ENCODE measurements at places on chromosomes 4 and X.

DNA sequence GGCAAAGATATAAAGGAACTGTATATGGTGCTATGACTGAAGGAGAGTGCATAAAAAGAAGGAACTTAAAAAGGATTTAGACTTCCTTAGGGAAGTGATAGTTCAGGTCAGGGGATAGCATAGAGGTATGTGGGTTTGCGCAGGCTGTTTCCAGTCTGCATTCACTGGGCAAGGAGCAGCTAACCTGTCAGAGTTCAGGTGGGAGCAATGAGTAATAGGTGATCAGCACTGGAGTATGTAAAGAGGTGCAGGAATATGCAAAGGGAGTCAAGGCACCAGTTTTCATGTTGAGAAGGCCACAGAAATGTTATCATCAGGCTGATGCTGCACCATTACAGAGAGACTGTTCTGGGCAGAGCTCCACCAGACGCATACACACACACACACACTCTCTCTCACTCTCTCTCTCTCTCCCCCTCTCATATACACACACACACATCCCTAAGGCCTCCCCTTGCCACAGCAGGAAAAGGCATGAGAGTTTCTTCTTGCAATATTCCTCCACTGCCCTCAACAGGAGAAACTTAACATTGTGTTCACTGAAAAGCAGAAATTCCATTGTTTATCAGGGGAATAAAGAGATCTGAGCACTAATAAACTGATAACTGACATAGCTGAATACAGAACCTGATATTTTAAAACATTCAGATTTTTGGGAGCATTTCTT, 256.4 kb upstream of the GRID2 start:
- no peak for DNase-seq

- DNase-seq = no peak
These were observed 15.8 kb downstream of the TRPC5 start for GRCh38 chrX:112066813-112067212.

DNA sequence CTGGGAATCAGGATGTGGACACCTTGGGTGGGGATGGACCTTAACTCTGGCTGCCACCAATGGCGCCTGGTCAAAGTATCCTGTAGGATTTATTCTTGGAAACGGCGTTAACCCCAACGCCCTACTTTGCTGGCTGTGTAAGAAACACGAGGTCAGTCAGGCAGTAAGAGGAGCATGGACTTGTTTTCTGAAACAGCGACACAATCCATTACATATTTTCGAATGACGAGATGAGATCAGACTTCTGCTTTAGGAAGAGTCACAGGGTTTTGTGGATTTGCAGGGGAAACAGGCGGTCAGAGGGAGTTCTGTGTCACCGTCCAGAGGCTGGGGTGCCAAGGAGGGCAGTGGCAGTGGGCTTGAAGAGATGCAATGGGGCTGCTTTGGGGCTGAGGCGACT, 92.2 kb downstream of the TBL1X start:
- no peak for DNase-seq

DNA sequence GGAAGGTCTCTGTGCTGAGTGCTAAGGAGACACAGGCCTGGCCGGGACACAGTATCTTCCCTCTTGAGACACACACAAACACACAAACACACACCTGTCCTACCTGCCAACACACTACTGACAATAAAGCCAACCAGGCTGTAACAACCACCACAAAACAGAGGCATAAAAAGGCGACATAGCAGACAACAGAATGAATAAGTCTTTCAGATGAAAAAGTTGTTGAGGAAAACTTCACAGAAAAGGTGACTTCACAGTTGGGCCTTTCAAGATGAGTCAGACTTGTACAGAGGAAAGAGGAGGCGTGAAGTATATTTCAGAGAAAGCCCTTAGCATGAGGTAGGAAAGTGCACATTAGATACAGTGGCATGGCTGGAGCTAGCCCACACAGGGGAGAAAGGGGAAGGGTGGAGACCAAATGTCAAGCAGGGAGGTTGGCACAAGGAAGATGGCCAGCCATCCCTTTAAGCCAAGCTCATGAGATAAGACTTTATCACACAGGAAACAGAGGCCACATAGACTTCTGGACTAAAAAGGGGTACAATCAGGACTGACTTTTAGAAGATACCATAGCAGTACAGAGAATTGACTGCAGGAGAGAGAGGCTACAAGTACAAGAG, 54.0 kb downstream of the SLC9A7 start:
- DNase-seq = no peak

- no peak for DNase-seq
These were observed 10.9 kb downstream of the DLG3 start for GRCh38 chrX:70455366-70456202.

DNA sequence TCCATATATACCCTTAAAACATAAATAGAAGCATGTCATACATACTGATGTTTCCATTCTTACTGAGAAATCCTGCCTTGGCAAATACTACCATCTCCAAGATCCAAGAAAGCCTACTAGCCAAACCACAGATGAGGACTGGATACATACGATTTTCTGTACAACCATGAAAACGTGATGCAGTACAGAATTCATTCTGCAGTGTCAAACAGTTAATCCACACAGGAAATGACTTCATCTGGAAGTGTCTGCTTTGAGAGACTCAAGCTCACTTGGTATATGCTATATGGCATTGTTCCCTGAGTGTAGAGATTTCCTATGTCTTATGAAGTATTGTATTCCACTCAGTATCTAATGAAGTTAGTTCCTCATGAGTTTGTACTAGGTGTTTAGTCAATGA, 94.3 kb downstream of the CT47B1 start:
- DNase-seq = no peak

DNA sequence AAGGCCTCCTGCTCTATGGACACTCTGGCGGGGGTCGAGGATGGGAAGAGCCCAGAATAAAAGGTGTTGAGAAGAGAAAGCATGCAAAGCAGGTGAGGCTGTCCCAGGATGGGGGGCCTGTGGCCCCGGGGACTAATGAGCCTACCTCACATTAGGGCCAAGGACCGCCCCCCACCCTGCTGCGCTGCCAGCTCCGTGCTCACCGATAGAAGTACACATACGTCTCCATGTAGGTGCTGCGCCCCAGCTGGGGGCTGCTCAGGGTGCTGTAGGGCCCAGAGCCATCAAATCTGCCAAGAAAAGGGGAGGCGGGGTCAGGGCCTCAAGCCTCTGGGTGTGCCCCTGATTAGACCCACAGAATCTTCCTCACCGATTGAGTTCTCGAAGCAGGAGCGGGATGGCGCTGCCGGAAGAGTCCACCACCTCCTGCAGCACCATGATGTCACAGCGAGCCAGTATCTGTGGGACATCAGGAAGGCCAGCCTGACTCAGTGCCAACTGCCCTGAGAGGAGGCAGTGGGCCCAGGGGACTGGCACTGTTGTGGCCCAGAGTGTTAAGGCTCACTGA, 4.3 kb downstream of the DNASE1L1 start:
- no peak for DNase-seq

DNA sequence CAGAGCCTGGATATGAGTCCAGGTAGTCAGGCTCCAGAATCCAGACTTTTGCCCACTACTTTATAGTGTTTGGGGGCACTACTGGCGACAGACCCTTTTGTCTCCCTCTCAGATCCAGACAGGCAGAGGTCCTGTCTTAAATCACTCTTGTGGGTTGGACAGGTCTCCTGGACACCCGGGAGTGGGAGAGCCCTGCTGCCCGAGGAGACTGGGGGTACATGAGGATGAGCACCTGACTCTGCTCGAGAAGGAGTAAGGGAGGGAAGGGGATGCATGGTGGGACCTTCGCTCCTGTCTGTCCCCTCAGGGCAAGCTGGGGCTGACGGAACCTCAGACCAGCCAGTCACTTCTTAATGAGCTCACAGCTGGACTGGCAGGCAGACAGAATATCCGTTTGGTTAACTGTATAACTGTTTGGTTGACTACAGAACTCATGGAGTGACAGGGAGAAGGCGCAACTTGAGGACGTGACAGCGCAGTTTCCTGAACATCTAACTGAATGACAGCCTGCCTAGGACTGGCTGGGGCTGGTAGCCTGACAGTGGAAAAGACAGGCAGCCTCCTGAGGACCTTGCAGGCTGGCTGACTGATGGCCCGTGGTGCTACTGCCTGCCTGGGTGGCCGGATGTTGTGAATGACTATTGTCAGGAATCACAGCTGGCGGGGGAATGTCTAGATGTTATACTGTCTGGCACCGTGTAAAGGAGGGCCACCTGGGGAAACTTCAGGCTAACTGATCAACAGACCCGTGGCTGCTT, 1.6 kb upstream of the SUV39H1 start:
- DNase-seq = no peak

- no peak for DNase-seq
These were observed 10.1 kb upstream of the SASH3 start for GRCh38 chrX:129769467-129770154.

GRCh38 chr4:150007512-150007911, 70.7 kb upstream of the DCLK2 start:
- DNase-seq = no peak

GRCh38 chr4:73345399-73345975, 58.6 kb upstream of the ALB start:
- no peak for DNase-seq

DNA sequence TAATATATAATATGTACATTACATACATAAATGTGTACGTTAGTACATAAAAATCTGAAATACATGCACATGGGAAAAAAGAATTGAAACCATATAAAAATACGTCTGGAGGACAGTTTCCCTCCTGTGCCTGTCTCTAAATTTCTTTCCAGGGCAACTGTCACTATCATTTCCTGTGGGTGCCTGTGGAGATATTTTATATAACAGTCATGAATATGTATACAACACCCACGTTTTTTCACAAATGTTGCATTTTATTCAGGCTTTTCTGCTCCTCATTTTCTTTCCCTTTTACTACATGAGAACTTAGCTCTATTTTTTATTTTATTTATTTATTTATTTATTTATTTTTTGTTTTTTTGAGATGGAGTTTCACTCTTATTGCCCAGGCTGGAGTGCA, 24.2 kb upstream of the GRPEL1 start:
- no peak for DNase-seq

- peak; percentile 87 for DNase-seq
These were observed 76.2 kb downstream of the STARD8 start for GRCh38 chrX:68723491-68724155.

- DNase-seq = no peak
These were observed 2.0 kb upstream of the PROM1 start for GRCh38 chr4:16085822-16086221.

DNA sequence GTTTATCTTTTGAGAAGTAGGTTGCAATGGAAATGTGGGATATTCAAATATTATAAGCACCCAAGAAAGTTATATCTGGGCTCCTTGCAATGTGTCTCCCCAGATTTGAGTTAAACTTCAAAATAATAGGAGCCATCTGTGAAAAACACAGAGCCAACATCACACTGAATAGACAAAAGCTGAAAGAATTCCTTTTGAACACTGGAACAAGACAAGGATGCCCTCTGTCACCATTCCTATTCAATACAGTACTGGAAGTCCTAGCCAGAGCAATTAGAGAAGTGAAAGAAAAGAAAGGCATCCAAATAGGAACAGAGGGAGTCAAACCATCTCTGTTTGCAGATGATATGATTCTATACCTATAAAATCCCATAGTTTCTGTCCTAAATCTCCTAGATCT, 114.3 kb upstream of the IL1RAPL1 start:
- no peak for DNase-seq

GRCh38 chr4:141977433-141977832, 341.1 kb downstream of the IL15 start:
- DNase-seq = no peak

- no peak for DNase-seq
These were observed 117.4 kb downstream of the MID1 start for GRCh38 chrX:10502961-10503360.

GRCh38 chr4:171718069-171718468, 95.1 kb upstream of the GALNTL6 start:
- DNase-seq = no peak

DNA sequence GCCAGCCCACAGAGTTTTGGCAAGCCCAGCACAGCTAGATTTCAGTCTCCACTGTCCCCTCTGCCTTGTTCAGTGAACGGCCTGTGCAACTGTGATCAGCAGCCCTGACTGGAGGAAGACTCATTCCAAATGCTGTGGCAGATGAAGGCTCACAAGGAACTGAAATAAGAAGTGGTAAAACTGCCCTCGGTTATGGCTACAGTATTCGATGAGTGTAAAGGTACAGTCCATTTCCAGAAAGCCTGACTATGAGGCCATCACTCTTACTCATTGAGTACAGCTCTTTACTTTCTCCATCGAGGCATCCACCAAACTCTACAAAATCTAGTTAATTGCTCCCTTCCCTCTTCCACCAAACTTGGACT, 69.1 kb downstream of the RHOH start:
- no peak for DNase-seq

- no peak for DNase-seq
These were observed 35.9 kb upstream of the ELF2 start for GRCh38 chr4:139212900-139213299.

DNA sequence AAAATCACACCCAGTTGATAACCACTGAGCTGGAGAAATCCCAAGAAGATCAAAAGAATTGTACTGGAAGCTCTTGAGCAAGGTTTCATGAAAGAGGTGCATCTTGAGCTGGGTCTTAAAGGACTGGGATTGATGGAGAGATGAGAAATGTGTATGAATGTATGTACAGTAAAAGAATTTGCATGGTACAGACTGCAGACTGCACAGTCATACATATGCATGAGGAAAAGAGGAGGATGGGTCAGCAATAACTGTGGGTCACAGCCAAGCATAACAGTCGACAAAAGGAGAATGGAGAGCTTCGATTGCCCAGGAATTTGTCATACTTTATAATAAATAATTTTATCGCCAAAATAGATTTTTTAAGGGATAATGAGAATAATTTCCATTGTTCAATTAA, 4.8 kb upstream of the RELL1 start:
- no peak for DNase-seq

DNA sequence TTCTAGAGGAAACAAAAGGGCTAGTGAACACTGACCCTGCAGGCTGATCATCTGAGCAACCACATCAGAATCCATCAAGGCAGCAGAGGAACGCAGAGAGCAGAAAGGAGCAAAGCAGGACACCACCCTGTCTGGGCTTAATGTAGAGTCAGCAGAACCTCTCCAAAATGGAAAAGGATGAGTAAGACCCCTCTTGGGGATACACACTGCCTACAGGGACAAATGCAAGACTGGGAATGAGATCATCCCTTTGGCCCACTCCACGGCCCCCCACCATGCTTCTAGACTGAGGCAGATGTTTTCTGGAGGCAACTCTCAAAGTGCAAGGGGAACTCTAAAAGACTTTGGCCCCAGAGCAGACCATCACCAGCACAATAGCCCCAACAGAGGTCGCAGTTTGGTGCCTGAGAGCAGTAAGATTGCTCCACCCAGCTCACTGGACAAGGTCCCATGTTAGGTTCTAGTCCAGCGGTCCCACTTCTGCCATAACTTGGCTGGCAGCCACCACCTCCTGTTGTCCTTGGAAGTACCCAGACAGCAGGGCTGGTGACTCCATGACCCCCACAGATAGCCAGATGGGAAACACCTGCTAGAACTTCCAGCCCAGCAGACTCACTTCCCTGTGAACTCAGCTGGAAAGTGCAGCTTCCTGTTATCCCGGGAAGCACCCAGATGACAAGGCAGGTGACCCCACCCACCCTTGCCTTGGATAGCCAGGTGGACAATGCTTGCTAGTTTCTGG, 372.7 kb downstream of the INPP4B start:
- no peak for DNase-seq

GRCh38 chr4:24993551-24994080, 37.1 kb downstream of the LGI2 start:
- DNase-seq = no peak

- no peak for DNase-seq
These were observed 435.4 kb upstream of the TENM3 start for GRCh38 chr4:181807771-181808170.

Measured in chondrocyte (in vitro differentiated cells).